SK-N-SH treated with all-trans-retinoic acid at 6 μM for 48 hours (cell line): ENCODE measurements at places on chromosomes 4 and X.

GRCh38 chr4:168634276-168634802 lies 137.5 kb downstream of the PALLD start:
- peak; percentile 57 for ATAC-seq

GRCh38 chr4:186762361-186762760 lies 38.7 kb upstream of the FAT1 start:
- ATAC-seq = no peak

GRCh38 chr4:69836287-69836686 lies 23.7 kb downstream of the SULT1E1 start:
- no peak for ATAC-seq

- ATAC-seq = no peak
These were observed 143.3 kb upstream of the GUCY1A1 start for GRCh38 chr4:155523358-155523757.

GRCh38 chr4:32427566-32427965 lies 1707.4 kb downstream of the PCDH7 start:
- ATAC-seq = no peak

- ATAC-seq = no peak
These were observed 151.1 kb upstream of the ADGRL3 start for GRCh38 chr4:61049018-61049417.
